HCT116 (cell line): ENCODE measurements at places on chromosomes 1 and 21. TPM values are rescaled to one million over a fixed set of nuclear protein-coding genes. Genes with fewer than 3 reads are reported as not detected.

GRCh38 chr1:40029608-40030007 lies 10.9 kb upstream of the CAP1 start:
- H3K4me3 ChIP-seq: no peak overlapping the region
- no peak for DNase-seq
- H3K4me1 ChIP-seq: no peaks in the 10 kb centered on the region
- no peaks in the 10 kb centered on the region for H3K27me3 ChIP-seq

- no peak for DNase-seq
- H3K27me3 ChIP-seq: no peaks in the 10 kb centered on the region
- H3K4me3 ChIP-seq: no peak overlapping the region
- no peaks in the 10 kb centered on the region; the same call in 1 of the 2 replicates for H3K4me1 ChIP-seq
- no peak overlapping the region for H3K27ac ChIP-seq
These were observed 362.3 kb upstream of the VAMP3 start for GRCh38 chr1:7408771-7409150.

DNA sequence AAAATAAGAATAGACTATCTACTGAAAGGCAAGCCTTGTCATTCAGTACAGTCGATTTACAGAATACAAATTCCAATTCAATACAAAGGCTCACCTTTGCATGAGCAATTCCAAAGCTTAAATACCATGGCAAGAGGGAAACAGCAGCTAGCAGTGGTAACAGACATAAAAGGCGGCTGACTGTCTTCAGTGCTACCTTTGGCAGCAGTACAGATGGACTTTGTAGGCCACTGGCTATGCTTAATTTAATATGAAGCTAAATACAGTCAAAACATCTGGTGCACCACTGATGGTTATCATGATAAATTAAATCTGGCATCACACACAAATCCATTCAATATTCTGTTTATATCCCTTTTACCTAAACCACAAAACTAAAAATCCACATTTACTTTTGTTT lies 62.4 kb downstream of the RERE start:
- no peak overlapping the region for H3K27ac ChIP-seq
- H3K4me1 ChIP-seq: no peaks in the 10 kb centered on the region
- no peak overlapping the region for H3K4me3 ChIP-seq
- DNase-seq: no peak
- H3K36me3 ChIP-seq: no peaks in the 10 kb centered on the region

DNA sequence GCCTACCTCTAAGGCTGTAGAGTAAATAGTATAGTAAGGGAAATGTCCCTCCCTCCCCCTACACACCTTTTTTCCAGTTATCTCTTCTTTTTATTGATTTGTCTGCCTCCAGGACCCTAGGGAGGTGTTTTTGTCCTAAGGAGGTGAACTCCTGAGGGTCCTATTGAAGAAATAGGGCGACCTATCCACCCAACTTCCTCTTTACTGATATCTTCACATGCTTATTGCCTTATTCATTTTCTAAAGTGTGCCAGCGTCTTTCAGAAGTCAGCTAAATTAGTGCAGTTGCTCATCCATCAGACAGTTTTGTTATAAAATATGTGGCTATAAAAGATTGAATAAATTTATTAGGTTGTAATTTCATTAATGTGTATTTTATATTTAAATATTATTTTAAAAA lies 5.9 kb downstream of the BACH1 start:
- H3K27ac ChIP-seq: no peak overlapping the region
- no peak overlapping the region for H3K4me3 ChIP-seq
- peaks cover 10% of the 10 kb centered on the region for H3K4me1 ChIP-seq
- DNase-seq: no peak
- H3K27me3 ChIP-seq: no peaks in the 10 kb centered on the region

GRCh38 chr1:90768826-90769225 lies 51.7 kb upstream of the BARHL2 start:
- no peak for DNase-seq
- no peaks in the 10 kb centered on the region for H3K27me3 ChIP-seq
- H3K36me3 ChIP-seq: no peaks in the 10 kb centered on the region
- H3K27ac ChIP-seq: no peak overlapping the region
- H3K4me3 ChIP-seq: no peak overlapping the region

DNA sequence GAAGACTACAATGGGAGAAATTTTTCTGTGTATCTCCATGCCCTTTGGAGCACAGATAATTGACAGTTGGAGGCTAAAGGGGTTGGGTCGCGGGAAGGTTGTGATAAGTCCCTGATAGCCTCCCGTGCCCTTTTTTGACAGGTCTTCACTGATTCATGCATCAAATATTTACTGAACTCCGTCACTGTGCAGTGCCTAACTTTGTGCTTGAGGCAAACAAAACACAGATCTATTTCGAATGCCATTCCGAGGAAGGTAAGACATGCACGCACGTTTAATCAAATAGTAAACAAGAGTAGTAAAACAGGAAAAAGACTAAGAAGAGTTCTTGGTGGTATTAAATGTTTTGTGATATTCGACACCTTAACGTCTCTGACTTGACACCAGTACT lies 494 bp upstream of the PIP5K1A start:
- no peak for DNase-seq
- peaks cover 43% of the 10 kb centered on the region for H3K4me1 ChIP-seq
- peaks cover 2% of the 10 kb centered on the region; the same call in 1 of the 2 replicates for H3K36me3 ChIP-seq
- no peaks in the 10 kb centered on the region for H3K27me3 ChIP-seq
- H3K4me3 ChIP-seq: peak overlapping the region; percentile 79

- H3K27ac ChIP-seq: no peak overlapping the region
- H3K4me1 ChIP-seq: peaks cover 21% of the 10 kb centered on the region
- no peaks in the 10 kb centered on the region for H3K27me3 ChIP-seq
- DNase-seq: peak; percentile 62
These were observed 138.1 kb downstream of the TPR start for GRCh38 chr1:186236921-186237320.

- no peaks in the 10 kb centered on the region for H3K36me3 ChIP-seq
- no peaks in the 10 kb centered on the region for H3K4me1 ChIP-seq
- no peaks in the 10 kb centered on the region for H3K27me3 ChIP-seq
- no peak overlapping the region for H3K27ac ChIP-seq
These were observed 44.6 kb upstream of the RBM34 start for GRCh38 chr1:235205687-235206086.

The ZNF669 gene
- 7.2 TPM for total RNA-seq

The LCE1F gene
- not detected for total RNA-seq

The CASQ1 gene
- not detected for total RNA-seq

- no peaks in the 10 kb centered on the region for H3K4me1 ChIP-seq
- H3K27me3 ChIP-seq: no peaks in the 10 kb centered on the region
- no peaks in the 10 kb centered on the region for H3K36me3 ChIP-seq
- no peak overlapping the region for H3K27ac ChIP-seq
- H3K4me3 ChIP-seq: no peak overlapping the region
These were observed 5.2 kb downstream of the OPRD1 start for GRCh38 chr1:28817133-28817532.

The KCNE2 gene
- not detected for total RNA-seq

GRCh38 chr21:30831194-30831765 lies 1.7 kb upstream of the KRTAP7-1 start:
- H3K4me3 ChIP-seq: no peak overlapping the region
- H3K27me3 ChIP-seq: no peaks in the 10 kb centered on the region
- DNase-seq: peak; percentile 3
- no peak overlapping the region for H3K27ac ChIP-seq
- H3K4me1 ChIP-seq: no peaks in the 10 kb centered on the region

DNA sequence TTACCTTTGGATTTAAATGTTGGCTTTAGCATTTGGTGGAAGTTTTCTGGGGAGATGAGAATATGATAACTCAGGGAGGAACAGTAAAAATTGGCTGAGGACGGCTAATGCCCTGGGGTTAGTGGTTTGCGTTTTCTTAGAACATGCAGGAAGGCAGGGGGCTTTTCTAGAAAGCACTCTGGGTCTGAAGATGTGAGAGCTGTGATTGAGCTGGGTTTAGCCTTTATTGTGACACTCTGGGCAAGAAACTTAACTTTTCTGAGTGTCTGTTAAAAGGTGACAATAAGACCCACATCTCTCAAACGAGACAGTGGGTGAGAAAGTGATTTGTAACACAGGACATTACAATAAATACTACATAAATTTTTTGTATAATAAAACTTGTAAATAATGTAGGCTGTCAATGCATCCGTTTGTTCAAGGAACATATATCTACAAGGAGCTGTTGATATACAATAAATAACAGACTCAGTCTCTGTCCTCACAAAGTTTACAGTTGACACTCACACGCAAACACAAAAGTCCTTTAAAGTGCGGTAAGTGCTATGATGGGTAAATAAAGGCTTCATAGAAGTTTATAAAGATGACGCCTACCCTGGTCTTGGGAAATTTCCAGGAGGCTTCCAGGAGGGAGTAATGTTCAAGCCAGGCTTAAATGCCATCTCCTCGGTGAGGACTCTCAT lies 49.5 kb upstream of the MRPS6 start:
- DNase-seq: no peak
- no peak overlapping the region for H3K27ac ChIP-seq
- H3K4me3 ChIP-seq: no peak overlapping the region
- peaks cover 11% of the 10 kb centered on the region for H3K4me1 ChIP-seq
- H3K36me3 ChIP-seq: no peaks in the 10 kb centered on the region
- H3K27me3 ChIP-seq: no peaks in the 10 kb centered on the region

DNA sequence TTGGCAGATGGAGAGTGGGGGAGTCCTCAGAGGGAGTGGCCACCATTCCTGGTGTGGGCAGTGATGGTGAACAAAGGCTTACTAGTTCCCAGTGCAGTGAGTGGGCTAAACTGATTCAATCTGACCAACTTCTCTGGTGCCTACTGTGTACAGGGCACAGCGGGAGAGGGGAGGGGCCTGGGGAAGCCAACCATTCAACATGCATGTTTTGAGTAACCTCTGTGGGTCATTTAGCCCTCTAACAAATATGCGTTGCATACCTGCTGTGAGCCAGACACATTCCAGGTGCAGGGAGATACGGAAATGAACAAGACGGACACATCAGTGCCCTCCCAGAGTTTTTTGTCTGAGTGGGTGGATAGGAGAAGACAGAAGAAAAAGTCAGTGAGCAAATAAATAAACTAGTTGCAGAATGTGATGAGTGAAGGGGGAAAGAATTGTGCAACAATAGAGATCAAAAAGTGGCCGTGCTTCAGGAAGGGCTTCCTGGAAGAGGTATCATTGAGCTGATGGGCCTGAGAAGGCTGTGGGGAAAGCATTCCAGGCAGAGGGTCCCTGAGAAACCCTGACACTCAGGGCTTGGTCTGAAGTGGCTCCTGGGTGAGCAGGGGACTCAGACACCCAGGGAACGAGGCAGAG lies 78.8 kb downstream of the EPHB2 start:
- no peaks in the 10 kb centered on the region for H3K27me3 ChIP-seq
- no peaks in the 10 kb centered on the region for H3K36me3 ChIP-seq
- no peak for DNase-seq
- no peak overlapping the region for H3K4me3 ChIP-seq

DNA sequence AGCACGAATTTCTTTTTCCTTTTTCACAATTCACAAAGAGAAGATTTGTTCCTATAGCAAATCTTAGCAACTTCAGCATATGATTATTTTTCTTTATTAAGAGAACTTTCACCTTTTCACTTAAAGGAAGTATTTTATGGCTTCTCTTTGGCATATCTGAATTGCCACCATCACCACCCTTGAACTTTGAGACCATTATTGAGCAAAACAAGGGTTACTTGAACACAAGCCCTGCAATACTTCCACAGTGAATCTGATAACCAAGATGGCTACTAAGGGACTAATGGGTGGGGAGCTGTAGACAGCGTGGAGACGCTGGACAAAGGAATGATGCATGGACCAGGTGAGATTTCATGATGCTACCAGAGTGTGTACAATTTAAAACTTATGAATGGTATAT lies 815.0 kb downstream of the LRRIQ3 start:
- H3K27me3 ChIP-seq: no peaks in the 10 kb centered on the region
- DNase-seq: no peak
- no peak overlapping the region for H3K4me3 ChIP-seq
- H3K4me1 ChIP-seq: no peaks in the 10 kb centered on the region
- H3K27ac ChIP-seq: no peak overlapping the region

The TMEM183A gene
- total RNA-seq: 64.7 TPM

- H3K27ac ChIP-seq: peak overlapping the region; percentile 73
- no peaks in the 10 kb centered on the region for H3K27me3 ChIP-seq
These were observed 873 bp downstream of the IFT25 start for GRCh38 chr1:53944469-53945182.

DNA sequence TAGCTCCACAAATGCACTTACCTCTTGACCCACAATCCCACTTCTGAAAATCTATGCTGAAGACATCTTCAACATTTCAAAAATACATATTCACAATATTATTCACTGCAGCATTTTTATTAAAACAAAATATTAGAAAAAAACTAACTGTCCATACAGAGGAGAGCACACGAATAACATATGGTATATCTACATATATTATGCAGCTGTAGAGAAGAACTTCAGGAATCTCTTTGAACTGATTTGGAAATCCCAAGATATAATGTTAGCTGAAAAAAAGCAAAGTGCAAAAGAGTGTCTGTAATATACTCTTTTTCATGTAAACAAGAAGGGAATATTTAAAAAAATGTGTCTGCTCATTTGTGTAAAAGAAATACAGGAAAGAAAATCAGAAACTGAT lies 11.5 kb downstream of the IPO9 start:
- 0 out of 2 replicates have a peak, but pooled peaks cover 2% of the 10 kb centered on the region for H3K36me3 ChIP-seq
- H3K27me3 ChIP-seq: no peaks in the 10 kb centered on the region
- H3K4me1 ChIP-seq: no peaks in the 10 kb centered on the region
- no peak overlapping the region for H3K27ac ChIP-seq

GRCh38 chr1:110976089-110976488 lies 12.4 kb upstream of the LRIF1 start:
- no peaks in the 10 kb centered on the region for H3K36me3 ChIP-seq
- no peak overlapping the region for H3K4me3 ChIP-seq
- no peak for DNase-seq
- H3K27me3 ChIP-seq: no peaks in the 10 kb centered on the region
- H3K4me1 ChIP-seq: no peaks in the 10 kb centered on the region

- DNase-seq: no peak
- H3K36me3 ChIP-seq: no peaks in the 10 kb centered on the region
- H3K27ac ChIP-seq: no peak overlapping the region
- no peaks in the 10 kb centered on the region for H3K27me3 ChIP-seq
These were observed 222.3 kb downstream of the RHOU start for GRCh38 chr1:228957535-228957934.

- H3K4me3 ChIP-seq: no peak overlapping the region
- no peak overlapping the region for H3K27ac ChIP-seq
- DNase-seq: no peak
- H3K27me3 ChIP-seq: no peaks in the 10 kb centered on the region
- H3K4me1 ChIP-seq: no peaks in the 10 kb centered on the region
- no peaks in the 10 kb centered on the region for H3K36me3 ChIP-seq
These were observed 90.7 kb upstream of the GFI1 start for GRCh38 chr1:92577261-92577895.

GRCh38 chr1:20528221-20528620 lies 20.3 kb upstream of the MUL1 start:
- peaks cover 15% of the 10 kb centered on the region; the same call in 1 of the 2 replicates for H3K27me3 ChIP-seq
- H3K4me1 ChIP-seq: no peaks in the 10 kb centered on the region
- no peaks in the 10 kb centered on the region for H3K36me3 ChIP-seq
- no peak overlapping the region for H3K4me3 ChIP-seq
- no peak for DNase-seq

DNA sequence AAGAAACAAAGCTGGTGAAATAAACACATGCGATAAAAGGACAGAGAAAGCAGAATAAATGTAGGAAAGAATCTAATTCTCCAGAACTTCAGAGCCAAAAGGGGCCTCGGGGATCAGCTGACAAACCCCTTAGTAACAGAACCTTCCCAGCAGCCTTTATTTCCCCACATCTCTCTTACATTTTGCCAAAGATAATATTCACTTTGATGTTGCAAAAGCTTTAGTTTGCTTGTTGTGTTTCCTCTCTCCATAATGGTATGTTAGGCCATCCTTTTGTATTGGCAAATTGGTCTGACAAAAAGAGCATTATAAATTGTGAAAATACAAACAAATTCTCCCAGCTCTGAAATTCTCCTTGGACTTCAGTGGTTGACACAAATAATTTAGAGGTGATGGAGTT lies 54.9 kb downstream of the OPTC start:
- DNase-seq: no peak
- H3K27me3 ChIP-seq: no peaks in the 10 kb centered on the region
- H3K4me1 ChIP-seq: peaks cover 7% of the 10 kb centered on the region
- H3K4me3 ChIP-seq: no peak overlapping the region
- H3K36me3 ChIP-seq: no peaks in the 10 kb centered on the region
- H3K27ac ChIP-seq: no peak overlapping the region

The CYP4X1 gene
- not detected for total RNA-seq

The USP1 gene
- total RNA-seq: 37.8 TPM
